ENCODE measurements at places on chromosomes 3 and 15.

DNA sequence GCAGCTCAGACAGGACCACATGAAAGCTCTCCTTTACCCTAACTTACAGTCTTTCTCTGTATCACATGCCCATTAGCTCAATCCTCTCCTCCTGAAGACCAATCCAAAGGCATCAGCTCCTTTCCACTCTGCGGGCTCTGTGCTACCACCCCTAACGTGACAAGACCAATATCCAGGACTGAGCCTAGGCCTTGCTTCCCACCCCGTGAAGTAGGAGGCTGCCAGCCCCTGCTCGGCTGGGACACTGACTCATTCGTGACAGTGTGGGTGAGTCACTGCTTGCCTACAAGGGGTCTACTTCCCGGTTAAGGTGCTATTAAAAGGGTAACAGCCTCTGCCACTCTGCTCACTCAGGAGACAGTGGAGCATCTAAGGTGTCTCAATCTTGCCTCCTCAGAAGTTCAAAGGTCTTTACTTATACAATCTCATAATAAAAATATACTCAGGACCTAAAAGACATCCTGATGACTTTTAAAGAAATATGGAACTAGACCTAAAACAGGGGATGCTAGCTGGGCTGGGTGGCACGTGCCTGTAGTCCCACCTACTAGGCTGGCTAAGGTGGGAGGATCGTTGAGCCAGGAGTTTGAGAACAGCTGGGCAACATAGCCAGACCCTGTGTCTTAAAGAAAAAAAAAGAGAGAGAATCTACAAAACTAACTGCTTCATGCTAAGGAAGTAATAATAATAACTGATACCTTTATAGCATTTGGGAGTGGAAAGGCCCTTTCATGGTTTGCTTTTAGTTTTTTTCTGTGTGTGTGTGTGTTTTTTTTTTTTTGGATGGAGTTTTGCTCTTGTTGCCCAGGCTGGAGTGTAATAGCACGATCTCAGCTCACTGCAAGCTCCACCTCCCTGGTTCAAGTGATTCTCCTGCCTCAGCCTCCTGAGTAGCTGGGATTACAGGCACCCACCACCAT, 55.0 kb downstream of the TMEM44 start:
- no peak for DNase-seq

DNA sequence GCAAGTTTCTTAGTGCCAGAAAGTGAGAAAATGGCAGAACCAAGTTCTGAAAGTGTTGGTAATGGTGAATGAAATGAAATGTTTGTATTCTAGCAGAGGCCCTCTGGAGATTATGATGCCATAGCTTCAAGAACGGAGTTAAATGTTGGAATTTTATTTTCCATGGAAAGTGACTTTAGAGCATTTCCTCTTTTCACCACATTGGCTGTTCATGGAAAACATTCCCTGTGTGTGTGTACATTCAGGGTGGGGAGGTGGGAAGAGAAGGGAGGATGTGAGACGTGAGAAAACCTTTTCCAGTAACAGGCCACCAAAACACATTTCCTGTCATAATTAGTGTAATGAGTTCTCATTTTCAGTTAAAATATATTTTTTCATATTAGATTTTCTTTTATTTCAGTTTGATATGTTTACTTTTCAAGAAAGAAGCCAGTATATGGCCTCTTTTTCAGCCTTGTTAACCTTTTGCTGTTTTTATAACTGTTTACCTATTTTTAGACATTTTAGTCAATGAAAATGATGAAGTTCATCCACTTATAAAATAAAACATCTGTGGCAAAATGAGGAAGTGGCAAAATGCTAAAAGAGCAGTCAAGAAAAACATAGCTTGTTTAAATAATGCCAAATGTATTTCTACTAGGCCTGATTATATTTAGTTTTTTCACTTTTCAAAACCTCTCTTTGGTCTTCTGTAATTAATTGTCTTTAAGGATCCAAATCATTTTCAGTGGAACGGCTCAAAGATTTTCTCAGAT, 21.6 kb downstream of the SAMMSON start:
- no peak for DNase-seq

DNA sequence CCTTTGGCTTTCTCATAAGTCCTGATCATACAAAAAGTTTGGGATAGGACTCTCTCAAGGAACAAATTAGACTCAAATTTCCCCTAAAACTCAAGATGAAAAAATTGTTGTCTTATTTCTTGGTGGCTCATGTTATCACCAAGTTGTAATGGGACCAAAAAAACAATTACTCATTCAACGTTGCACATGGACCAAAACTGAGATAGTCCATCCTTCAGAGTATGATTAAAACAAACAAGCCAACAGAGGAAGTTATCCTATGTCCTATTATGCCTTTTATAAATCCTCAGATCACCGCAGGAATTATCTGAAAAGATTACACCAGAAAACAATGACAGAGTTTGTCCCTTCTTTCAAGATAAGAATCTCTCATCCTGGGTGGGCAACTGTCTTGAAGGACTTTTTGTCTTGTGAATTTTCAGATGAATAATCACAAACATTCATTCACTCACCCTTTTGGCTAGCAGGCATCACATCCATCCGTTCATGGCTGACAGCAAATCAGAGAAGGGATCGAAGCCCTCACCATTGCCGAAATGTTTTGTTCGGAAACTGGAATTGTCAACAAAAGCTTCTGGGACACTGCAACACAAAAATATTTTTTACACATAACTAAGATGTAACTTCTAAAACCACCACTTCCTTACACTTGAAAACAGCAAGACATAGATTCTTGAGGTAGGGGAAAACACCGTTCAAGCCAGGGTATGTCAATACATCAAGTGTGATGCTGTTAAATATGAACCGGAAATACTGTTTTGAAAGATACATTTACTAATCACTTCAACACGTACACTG, 90.4 kb downstream of the FOXP1 start:
- no peak for DNase-seq

- no peak for DNase-seq
Observed at GRCh38 chr15:47390208-47390765, 327.0 kb upstream of the SEMA6D start.

- DNase-seq = no peak
Observed at GRCh38 chr3:72434296-72434695, 413.9 kb downstream of the SHQ1 start.

DNA sequence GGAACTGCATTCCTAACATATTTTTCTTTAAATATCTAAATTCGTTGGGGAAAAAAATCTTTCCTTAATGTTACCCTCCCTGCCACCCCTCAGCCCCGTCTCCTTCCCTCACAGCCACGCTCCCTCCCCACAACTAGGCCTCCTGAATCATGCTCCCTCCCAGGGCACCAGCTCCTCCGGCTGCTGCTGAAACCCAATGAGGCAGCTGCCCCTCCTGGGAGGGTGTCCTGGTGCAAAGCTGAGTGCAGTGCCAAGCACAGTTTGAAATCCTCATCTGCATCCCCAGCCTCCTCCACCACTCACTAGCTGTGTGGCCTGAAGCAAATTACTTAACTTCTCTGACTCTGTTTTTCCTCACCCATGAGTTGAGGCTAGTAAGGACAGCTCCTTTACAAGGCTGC, 2.7 kb upstream of the NR2E3 start:
- no peak for DNase-seq

- peak; percentile 66 for DNase-seq
Observed at GRCh38 chr3:23761440-23761896, 44.3 kb upstream of the UBE2E1 start.

DNA sequence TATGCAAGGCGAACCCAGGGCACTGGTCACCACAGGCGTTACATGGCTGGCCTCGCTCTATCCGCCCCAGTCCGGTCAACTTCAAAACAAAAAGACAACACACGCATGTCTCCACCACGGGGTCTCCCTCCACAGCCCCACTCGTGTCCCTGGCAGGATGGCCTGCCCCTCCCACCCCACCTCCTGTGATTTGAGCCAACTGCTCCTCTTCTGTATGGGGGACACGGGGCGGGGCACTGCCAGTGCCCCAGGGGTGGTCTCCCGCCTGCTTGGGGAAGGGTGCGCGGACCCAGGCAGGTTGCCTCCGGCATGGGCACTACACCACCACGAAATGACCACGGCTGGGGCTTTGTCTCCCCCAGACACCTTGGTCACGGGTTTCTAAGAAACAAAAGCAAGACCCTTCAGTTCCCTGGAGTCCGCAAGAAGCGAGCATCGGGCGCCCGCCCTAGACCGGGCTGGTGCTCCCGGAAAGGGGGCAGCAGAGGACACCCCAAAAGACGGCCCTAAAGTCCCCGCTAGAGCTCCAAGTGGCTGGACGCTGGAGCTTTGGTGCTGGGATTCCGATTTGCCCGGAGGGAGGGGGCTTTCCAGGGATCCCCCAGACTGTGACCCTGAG, 219.3 kb upstream of the PRICKLE2 start:
- peak; percentile 41 for DNase-seq

GRCh38 chr3:47859956-47860605, 57.1 kb downstream of the DHX30 start:
- DNase-seq = no peak

DNA sequence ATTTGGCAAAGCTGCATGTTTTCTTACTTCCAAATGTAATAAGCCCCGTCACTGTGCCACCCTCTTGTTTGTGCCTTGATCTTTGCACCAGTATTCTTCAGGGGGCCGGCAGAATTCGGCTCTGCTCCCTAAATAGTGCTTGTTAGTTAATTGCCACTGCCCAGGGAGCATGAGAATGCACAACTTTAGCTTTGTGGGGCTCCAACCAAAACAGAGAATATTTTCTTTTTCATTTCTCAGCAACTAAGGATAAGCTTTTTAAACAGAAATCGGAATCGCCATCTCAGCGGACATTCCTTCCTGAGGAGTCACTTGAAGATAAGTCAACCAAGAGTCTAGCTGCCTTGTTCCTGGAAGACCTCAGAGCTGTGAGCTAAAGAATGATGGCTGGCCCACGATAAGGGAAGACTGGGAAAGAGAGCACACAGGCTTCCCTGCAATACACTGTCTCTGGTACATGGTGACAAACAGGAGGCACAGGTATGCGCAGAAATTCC, 106.0 kb downstream of the LRIG1 start:
- DNase-seq = no peak

DNA sequence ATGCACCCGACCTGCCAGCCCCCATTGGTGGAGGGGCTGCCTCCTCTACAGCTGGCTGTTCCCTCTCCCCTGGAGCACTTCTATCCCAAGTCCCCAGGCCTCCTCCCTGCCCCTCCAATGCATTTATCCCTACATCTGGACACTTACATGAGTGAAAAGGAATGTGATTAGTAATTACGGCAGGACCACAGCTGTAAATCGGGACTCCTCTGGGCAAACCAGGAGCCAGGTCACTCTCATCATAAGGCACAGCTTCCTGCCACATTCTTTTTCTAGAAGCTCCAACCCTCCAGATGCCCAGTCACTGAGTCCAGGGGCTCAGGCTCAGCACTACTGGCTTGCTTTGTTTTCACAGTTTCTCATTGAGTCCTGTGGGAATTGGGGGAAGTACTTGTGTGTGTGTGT, 54.3 kb downstream of the IL20RB start:
- DNase-seq = no peak

- DNase-seq = no peak
Observed at GRCh38 chr3:61448378-61448777, 113.0 kb upstream of the PTPRG start.

GRCh38 chr3:139105154-139105702, 60.5 kb upstream of the PRR23C start:
- peak; percentile 12 for DNase-seq

DNA sequence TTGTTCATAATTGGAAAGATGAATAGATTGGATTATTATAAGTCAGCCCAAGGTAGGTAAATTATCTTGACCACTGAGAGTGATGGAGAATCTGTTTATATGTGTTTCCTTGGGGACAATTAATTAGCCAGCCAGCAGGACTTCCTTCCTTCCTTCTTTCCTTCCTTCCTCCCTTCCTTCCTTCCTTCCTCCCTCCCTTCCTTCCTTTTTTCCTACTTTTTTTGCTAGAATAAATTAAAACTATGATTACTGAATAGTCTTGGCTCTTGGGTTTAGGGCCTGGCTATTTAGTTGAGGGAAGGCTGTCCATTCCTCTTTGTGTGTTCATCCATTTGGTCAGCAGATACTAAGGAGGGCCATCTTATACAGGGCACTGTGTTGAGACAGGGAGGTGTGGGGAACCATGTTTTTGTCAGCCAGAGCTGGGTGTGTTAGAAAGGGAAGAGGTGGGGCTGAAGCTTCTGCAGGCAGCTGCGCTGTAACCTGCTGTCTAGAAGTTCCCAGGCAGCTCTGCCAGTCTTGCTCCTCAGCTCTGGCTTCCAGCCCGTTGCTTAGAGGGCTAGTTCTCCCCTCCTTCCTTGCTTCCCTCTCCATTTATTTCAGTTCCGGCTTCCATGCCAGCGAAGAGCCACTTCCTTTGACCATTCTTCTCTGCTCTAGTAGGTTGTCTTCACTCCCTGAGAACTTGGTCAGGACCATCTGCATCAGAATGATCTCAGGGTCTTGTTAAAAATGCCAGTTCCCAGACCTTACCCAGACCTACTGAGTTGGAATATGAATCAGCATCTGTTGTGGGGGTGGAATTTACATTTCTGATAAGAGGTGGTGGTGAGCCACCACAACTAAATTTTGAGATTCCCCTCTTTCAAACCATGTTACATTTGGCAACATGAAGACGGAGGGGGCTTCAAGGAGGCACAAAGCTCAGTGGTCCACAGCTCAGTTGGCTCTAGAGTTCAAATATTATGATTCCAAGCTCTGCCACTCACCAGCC, 113.9 kb downstream of the DGKG start:
- no peak for DNase-seq

GRCh38 chr3:180048103-180048502, 11.4 kb upstream of the PEX5L start:
- no peak for DNase-seq

GRCh38 chr15:33517944-33518343, 207.2 kb downstream of the RYR3 start:
- DNase-seq = no peak

GRCh38 chr3:159711560-159712333, 276.9 kb upstream of the IL12A start:
- DNase-seq = no peak

GRCh38 chr3:114308830-114309229, 15.0 kb downstream of the TIGIT start:
- no peak for DNase-seq

- DNase-seq = peak; percentile 84
Observed at GRCh38 chr3:195001961-195002861, 268.7 kb downstream of the XXYLT1 start.

- no peak for DNase-seq
Observed at GRCh38 chr3:141305436-141305835, 62.9 kb upstream of the ZBTB38 start.

GRCh38 chr3:38984731-38985130, 67.0 kb downstream of the SCN11A start:
- no peak for DNase-seq

GRCh38 chr3:187571701-187572100, 98.5 kb downstream of the SST start:
- no peak for DNase-seq
